Mesendoderm (in vitro differentiated cells): ENCODE measurements at places on chromosomes 4 and X.

- peak; percentile 85 for DNase-seq
- H3K27ac ChIP-seq = no peak overlapping the region
- H3K4me3 ChIP-seq = no peak overlapping the region
- no peaks in the 10 kb centered on the region for H3K4me1 ChIP-seq
- no peaks in the 10 kb centered on the region for H3K27me3 ChIP-seq
These were observed 34.4 kb upstream of the MSMO1 start for GRCh38 chr4:165293061-165293460.

GRCh38 chrX:13369256-13370030 lies 49.6 kb upstream of the ATXN3L start:
- no peak for DNase-seq
- H3K4me3 ChIP-seq = no peak overlapping the region
- no peaks in the 10 kb centered on the region for H3K27me3 ChIP-seq
- no peaks in the 10 kb centered on the region for H3K4me1 ChIP-seq
- no peaks in the 10 kb centered on the region for H3K36me3 ChIP-seq

- no peak for DNase-seq
- H3K27me3 ChIP-seq = no peaks in the 10 kb centered on the region
- no peak overlapping the region for H3K27ac ChIP-seq
- no peaks in the 10 kb centered on the region for H3K36me3 ChIP-seq
These were observed 1.2 kb downstream of the P2RY10 start for GRCh38 chrX:78946178-78946931.

DNA sequence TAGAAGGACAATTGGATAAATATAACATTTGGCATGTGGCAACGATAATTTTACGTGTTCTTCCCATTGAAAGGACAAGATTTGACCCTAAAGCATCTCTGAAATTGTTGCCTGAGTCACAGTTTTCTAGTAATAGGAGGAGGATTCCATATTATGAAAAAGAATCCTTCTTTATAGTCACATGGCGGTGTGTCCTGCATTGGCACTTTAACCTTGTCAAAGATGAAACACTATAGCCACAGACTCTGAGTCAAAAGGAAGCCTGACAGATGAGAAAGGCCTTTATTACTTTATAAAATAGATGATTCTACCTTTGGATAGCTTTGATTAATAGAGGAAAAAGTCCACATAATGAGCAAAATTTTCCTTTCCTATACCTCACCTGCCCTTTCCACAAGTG lies 11.5 kb downstream of the LNX1 start:
- H3K27me3 ChIP-seq = no peaks in the 10 kb centered on the region
- no peak overlapping the region for H3K27ac ChIP-seq
- H3K36me3 ChIP-seq = no peaks in the 10 kb centered on the region
- no peak for DNase-seq
- no peak overlapping the region for H3K4me3 ChIP-seq
- no peaks in the 10 kb centered on the region for H3K4me1 ChIP-seq

DNA sequence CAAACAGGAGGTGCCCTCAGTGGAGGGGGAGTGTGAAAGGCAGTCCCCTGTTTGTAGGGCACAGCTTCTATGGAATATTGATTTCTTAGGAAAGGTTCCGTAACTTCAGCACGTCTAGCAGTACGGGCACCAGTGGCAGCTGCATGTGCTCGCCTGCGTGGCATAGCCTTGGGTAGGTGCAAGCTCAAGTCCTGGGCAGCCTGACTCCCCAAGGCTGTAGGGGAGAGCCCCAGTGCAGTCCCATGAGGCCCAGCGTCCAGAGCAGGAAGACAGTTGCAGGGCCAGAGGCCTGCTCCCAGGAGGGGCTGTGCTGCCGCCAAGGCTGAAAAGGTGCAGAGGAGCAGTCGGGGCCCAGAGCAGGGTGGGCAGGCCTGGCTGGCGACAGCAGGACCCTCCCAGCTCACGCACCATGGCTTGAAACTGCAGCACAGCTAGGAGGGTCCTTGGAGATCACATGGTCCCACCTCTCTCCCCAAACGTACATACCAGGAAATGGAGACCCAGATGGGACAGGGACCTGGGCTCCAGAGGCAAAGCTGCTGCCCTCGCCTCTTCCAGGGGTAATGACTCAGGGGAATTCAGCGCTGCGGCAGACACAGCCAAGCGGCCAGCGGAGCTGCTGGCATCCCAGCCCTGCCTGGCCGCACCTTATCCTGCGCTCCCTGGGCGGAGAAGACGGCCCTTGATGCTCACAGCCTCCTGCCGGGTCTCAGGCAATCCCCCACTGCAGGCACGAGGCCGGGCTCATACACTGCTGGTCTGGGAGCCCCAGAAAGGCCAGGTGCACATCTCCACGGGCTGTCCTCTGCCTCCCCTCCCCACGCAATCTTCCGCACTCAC lies 6.0 kb upstream of the DUSP9 start:
- no peak overlapping the region for H3K27ac ChIP-seq
- peak; percentile 29 for DNase-seq
- peaks cover 13% of the 10 kb centered on the region for H3K27me3 ChIP-seq
- H3K36me3 ChIP-seq = no peaks in the 10 kb centered on the region
- H3K4me1 ChIP-seq = no peaks in the 10 kb centered on the region

GRCh38 chr4:143380629-143381028 lies 44.0 kb downstream of the GAB1 start:
- H3K4me3 ChIP-seq = no peak overlapping the region
- no peaks in the 10 kb centered on the region for H3K36me3 ChIP-seq
- no peaks in the 10 kb centered on the region for H3K27me3 ChIP-seq
- no peak overlapping the region for H3K27ac ChIP-seq
- no peak for DNase-seq

- H3K27me3 ChIP-seq = peaks cover 13% of the 10 kb centered on the region
- no peak overlapping the region for H3K27ac ChIP-seq
- no peaks in the 10 kb centered on the region for H3K36me3 ChIP-seq
- peaks cover 2% of the 10 kb centered on the region for H3K4me1 ChIP-seq
- DNase-seq = peak; percentile 34
These were observed 787 bp upstream of the TET2 start for GRCh38 chr4:105145903-105146275.

DNA sequence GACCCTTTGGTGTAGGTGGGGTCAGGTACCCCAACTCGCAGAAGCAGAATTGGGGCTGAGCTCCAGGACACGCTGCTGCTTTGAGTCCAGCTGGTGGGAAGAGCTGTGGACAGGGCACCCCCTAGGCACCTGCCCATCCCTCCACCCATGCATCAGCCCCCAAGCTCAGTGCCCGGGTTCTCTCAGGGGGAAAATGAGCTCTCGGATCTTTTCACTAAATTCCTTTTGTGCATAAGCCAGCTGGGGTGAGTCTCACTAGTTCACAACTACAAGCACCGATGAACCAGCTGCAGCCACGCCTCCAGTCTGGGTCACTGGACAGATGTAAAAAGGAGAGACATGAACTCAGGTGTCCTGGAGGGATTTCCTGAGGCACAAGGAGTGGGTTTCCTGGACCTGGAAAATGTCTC lies 286.8 kb downstream of the CRLF2 start:
- no peaks in the 10 kb centered on the region for H3K4me1 ChIP-seq
- DNase-seq = no peak
- H3K27me3 ChIP-seq = no peaks in the 10 kb centered on the region
- H3K27ac ChIP-seq = no peak overlapping the region
- H3K36me3 ChIP-seq = no peaks in the 10 kb centered on the region

DNA sequence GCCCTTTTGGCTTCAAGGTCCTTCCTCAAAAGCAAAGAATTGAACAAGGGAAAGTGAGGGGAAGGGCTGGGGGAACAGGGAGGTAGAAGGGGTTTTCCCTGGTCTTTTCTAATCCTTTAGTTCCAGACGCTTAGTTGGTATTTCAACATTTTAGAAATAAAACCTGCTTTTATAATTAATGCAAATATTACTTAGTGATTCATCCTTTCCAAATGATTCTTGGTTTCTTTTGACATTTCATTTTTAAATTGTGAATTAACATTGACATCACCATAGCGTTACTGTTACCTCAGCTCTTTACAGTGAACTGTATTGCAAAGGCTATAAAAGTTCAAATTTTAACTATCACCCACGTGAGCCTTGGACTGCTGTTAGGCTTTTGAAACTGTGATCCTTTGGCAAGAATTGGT lies 20.9 kb downstream of the NFKB1 start:
- no peaks in the 10 kb centered on the region for H3K4me1 ChIP-seq
- no peaks in the 10 kb centered on the region for H3K36me3 ChIP-seq
- H3K27ac ChIP-seq = no peak overlapping the region
- no peak for DNase-seq
- H3K27me3 ChIP-seq = no peaks in the 10 kb centered on the region

- H3K36me3 ChIP-seq = no peaks in the 10 kb centered on the region
- H3K4me1 ChIP-seq = no peaks in the 10 kb centered on the region
- H3K27me3 ChIP-seq = no peaks in the 10 kb centered on the region
- H3K27ac ChIP-seq = no peak overlapping the region
These were observed 30.4 kb downstream of the ADH7 start for GRCh38 chr4:99404595-99405287.

DNA sequence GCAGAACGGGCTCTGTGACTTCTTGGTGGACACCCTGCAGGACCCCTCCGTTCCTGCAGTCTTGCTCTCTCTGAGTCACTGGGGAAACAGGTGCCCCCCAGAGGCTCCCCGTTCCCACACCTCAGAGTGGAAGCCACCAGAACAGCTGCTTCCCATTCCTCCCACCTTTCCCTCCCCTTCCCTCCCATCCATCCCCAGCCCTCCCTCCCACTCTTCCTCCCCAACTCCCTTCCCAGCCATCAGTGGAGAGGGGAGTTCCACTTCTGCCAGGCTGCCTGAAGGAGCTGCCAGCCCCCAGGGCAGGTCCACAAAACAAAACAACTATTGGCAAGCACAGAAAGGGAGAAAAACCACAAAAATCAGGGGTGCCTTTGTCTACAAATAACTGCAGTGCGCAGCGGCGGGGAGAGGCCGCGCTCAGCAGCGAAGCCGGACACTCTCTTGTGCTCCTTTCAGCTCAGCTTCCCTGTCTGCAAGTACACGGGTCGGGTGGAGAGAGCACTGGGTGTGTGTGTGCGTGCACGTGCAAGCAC lies 8.1 kb downstream of the SSR4 start:
- H3K4me1 ChIP-seq = no peaks in the 10 kb centered on the region
- no peaks in the 10 kb centered on the region for H3K27me3 ChIP-seq
- no peak for DNase-seq
- no peak overlapping the region for H3K4me3 ChIP-seq
- no peak overlapping the region for H3K27ac ChIP-seq

DNA sequence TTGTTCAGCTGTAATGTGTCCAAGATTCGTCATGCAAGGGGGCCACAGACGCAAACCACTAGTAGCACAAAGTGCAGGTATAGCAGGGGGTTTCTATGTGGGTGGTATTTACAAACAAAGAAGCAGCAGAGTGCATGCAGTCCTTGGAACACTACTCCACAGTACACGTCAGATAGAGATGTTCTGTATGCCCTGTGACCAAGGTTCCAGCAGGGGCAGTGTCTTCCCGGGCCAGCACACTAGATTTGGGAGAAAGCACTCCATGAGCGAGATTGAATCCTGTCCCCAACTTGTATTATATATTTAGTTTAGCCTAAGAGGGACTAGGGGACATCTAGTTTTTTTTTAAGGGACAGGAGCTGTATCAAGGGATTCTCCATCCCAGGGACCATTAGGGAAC lies 54.4 kb upstream of the ESX1 start:
- H3K36me3 ChIP-seq = no peaks in the 10 kb centered on the region
- no peak overlapping the region for H3K27ac ChIP-seq
- DNase-seq = peak; percentile 31
- no peaks in the 10 kb centered on the region for H3K4me1 ChIP-seq
- H3K27me3 ChIP-seq = no peaks in the 10 kb centered on the region

DNA sequence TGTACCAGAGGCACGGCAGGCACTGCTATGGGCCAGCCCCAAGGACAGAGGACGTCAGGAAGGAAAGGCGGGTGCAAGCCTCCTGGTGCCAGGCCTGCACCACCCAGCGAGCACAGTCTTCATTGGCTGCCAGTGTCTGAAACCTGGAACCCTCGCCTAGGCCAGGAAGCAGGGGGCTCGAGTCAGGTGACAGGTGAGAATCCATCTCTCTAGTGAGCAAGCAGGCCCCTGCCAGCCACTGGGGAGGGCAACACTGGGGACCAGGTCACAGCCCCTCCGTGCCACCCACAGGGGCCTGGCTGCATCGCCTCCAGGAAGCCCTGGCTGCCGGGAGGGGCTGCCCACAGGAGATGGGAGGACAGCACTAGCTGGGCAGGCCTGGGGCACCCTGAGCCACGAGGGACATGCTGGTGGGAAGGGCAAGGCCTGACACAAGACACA lies 6.9 kb upstream of the HAUS3 start:
- DNase-seq = no peak
- no peaks in the 10 kb centered on the region for H3K27me3 ChIP-seq
- H3K4me3 ChIP-seq = no peak overlapping the region
- H3K4me1 ChIP-seq = no peaks in the 10 kb centered on the region
- H3K36me3 ChIP-seq = no peaks in the 10 kb centered on the region

GRCh38 chr4:124803641-124804040 lies 91.1 kb upstream of the ANKRD50 start:
- H3K4me1 ChIP-seq = no peaks in the 10 kb centered on the region
- H3K27ac ChIP-seq = no peak overlapping the region
- no peak overlapping the region for H3K4me3 ChIP-seq
- H3K27me3 ChIP-seq = no peaks in the 10 kb centered on the region

- H3K27ac ChIP-seq = no peak overlapping the region
- no peaks in the 10 kb centered on the region for H3K36me3 ChIP-seq
- no peaks in the 10 kb centered on the region for H3K4me1 ChIP-seq
- no peak for DNase-seq
- H3K27me3 ChIP-seq = no peaks in the 10 kb centered on the region
- H3K4me3 ChIP-seq = no peak overlapping the region
These were observed 363.9 kb downstream of the GASK1B start for GRCh38 chr4:157808796-157809383.

- H3K36me3 ChIP-seq = no peaks in the 10 kb centered on the region
- H3K27me3 ChIP-seq = no peaks in the 10 kb centered on the region
- no peak overlapping the region for H3K27ac ChIP-seq
- no peak for DNase-seq
- H3K4me3 ChIP-seq = no peak overlapping the region
These were observed 26.5 kb downstream of the SPARCL1 start for GRCh38 chr4:87502580-87503238.

GRCh38 chrX:97260679-97261078 lies 377.0 kb downstream of the RPA4 start:
- no peaks in the 10 kb centered on the region for H3K36me3 ChIP-seq
- no peak for DNase-seq
- no peaks in the 10 kb centered on the region for H3K27me3 ChIP-seq
- H3K4me3 ChIP-seq = no peak overlapping the region
- no peaks in the 10 kb centered on the region for H3K4me1 ChIP-seq
- no peak overlapping the region for H3K27ac ChIP-seq

DNA sequence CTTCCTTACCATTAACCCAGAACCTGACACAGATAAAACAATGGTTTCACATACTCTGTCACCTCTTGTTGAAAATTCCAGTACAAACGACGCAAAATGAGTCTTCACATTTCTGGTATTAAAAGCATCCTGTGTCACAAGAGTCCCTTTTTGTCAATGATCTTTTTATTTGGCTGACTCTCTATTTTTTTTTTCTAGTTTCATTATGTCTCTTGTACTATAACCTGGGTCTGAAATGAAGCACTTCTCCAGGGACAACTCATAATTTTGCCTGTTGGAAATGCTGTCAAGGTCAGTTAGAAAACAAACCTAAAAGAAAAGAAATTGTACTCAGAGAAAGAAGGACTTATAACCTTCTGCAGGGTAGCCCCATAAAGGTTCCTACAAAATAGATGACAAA lies 93.1 kb downstream of the NR3C2 start:
- H3K4me1 ChIP-seq = no peaks in the 10 kb centered on the region
- H3K4me3 ChIP-seq = no peak overlapping the region
- H3K36me3 ChIP-seq = no peaks in the 10 kb centered on the region
- DNase-seq = no peak
- H3K27ac ChIP-seq = no peak overlapping the region

GRCh38 chr4:161350946-161351345 lies 812.9 kb downstream of the FSTL5 start:
- no peaks in the 10 kb centered on the region for H3K4me1 ChIP-seq
- H3K27me3 ChIP-seq = no peaks in the 10 kb centered on the region
- H3K36me3 ChIP-seq = no peaks in the 10 kb centered on the region
- DNase-seq = no peak
- H3K4me3 ChIP-seq = no peak overlapping the region
- no peak overlapping the region for H3K27ac ChIP-seq
